ENCODE measurements at places on chromosomes 1 and 21.

DNA sequence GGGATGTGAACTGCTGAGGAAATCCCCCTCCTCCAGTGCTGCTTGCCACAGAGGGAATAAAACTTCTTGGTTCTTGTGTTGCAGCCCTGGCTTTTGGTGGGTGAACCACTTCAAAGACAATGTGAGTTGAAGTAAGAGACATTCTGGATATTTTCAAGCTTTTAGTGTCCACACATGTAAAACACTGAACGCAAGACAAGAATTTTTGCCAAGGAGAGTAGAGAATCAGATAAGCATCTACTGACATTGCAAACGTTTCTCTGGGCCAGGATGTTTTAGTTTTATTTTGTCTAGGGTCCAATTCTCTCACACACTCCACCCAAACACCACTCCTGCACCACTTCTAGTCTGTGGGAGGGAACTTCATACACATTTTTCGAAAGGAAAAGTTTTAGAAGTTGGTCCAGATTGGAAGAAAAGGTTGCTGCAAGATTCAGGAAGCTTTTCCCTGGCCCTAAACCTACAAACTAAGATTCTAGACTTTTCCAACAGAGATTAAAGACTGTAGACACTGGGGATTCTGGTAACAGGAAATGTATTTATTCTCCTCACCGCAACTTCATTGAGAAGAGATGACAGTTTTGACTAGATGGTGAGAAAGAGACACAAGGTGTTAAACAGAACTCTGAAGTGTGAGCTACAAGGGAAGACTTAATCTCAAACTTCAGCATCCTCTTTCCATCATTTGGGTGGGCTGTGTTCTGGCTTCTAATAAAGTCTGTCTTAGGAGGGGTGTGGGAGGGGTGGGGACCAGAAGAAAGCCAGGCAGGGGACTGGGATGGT is 16.1 kb downstream of the FASLG start:
- no peak for DNase-seq

GRCh38 chr1:3481836-3482375 is 27.4 kb downstream of the ARHGEF16 start:
- no peak for DNase-seq

- DNase-seq = no peak
These were observed 925 bp upstream of the ARHGEF10L start for GRCh38 chr1:17538428-17539117.

DNA sequence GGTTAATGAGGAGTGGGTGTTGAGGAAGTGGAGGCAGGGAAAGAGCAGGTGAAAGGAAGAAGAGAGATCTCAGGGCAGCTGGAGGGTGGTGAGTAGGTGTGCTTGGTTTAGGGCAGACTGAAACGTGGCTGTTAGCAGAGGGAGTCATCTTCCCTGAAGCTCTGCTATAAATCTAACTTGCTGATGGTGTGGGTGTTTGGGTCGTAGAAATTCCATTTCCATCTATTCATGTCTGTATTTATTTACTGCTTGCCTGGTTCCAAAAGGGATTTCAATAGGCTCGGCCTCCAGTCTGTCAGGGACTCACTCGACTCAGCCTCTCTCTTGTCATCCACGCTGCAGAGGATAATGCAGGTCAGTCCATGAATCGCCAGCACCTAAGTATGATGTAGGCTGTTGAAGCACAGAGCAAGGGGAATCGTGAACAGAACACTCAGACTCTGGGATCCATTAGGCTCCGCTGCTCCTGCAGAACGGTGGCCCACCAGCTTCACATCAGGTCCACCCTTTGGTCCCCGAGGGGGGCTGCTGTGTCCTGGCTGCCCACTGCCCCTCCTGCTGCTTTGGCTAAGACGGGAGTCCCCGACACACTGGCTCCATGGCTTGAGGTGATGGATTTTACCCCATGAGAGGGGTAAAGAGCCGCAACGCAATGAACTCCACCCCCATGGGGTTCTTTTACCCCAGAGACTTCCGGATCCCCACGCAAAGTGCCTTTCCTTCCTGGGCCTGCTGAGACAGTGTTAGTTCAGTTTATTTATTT is 156.2 kb downstream of the RHOU start:
- no peak for DNase-seq

- DNase-seq = peak; percentile 55
These were observed 63.4 kb upstream of the COA6 start for GRCh38 chr1:234309598-234310459.

DNA sequence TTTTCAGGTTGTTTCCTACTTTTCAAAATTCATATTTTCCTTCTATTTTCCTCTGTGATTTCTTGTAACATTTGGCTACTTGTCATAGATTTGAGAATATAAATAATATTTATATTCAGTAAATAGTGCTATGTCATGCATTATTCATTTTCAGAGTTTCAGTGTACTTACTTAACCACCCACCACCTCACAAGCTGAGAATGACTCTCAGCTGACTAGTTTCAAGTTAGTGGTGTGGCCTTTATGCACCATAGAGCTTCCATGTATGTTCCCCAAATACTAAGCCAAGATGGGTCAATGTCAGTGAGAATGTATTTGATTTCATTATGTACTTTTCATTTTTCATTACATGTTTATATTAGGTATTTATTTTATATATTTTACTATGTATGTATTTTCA is 56.9 kb upstream of the RGS1 start:
- no peak for DNase-seq

- no peak for DNase-seq
These were observed 219.4 kb downstream of the LRRC7 start for GRCh38 chr1:69787151-69787550.

GRCh38 chr1:29120367-29120766 is 3.3 kb downstream of the TMEM200B start:
- no peak for DNase-seq

DNA sequence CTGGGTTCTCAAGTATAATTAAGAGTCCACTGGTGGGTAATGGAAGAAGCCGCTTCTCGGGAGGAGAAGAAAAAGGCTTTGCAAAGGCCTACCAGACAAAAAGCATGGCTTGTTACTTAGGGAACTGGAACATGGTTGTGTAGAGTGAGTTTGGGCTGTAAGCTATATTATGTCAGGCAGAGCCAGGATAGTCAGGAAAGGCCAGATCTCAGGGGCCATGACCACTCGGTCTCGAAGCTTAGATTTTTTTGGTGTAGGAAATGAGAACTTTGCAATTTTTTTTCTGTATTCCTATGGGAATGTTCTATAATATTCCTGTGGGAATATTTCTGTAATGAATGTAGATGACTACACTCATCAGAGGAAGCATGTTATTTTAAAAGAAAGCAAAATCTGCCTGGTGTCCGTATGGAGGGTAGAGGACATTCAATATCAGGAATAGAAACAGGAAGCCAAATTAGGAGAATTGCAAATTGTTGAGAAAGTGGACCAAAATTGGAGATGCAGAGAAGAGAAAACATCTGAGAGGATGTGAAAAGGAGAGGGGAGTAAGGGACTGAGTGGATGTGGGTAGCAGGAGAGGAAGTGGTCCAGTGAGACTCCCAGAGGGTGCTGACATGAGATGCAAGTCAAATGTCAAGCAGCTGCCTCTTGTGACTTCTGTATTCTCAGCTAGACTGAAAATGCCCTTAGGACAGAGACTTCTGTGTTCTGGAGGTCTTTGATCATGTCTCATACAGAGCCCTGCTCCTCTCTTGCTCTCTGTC is 45.2 kb upstream of the HAO2 start:
- no peak for DNase-seq

DNA sequence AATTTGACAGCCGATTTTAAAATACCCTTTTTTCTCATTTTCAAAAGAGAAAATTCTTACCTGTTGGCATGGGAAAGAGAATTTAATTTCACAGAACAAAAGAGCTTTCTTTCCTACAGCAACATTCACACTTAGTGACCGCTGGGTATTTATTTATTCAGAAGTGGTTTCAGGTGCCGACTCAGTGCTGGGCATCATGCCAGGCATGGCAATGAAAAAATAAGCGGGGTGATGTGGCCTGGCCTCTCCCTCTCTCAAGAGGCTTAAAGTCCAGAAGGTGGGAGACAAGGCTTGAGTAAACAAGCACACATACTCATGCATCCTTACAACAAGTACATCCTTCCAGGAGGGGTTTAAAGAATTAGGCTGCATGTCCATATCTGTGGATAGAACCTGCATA is 4.1 kb upstream of the PCP4 start:
- no peak for DNase-seq

- DNase-seq = no peak
These were observed 38.3 kb upstream of the BCL10 start for GRCh38 chr1:85314726-85315125.

GRCh38 chr1:235391874-235392273 is 24.6 kb downstream of the TBCE start:
- no peak for DNase-seq

GRCh38 chr1:111615870-111616715 is 3.5 kb upstream of the RAP1A start:
- no peak for DNase-seq

GRCh38 chr1:159916242-159917051 is 8.9 kb downstream of the TAGLN2 start:
- DNase-seq = no peak

DNA sequence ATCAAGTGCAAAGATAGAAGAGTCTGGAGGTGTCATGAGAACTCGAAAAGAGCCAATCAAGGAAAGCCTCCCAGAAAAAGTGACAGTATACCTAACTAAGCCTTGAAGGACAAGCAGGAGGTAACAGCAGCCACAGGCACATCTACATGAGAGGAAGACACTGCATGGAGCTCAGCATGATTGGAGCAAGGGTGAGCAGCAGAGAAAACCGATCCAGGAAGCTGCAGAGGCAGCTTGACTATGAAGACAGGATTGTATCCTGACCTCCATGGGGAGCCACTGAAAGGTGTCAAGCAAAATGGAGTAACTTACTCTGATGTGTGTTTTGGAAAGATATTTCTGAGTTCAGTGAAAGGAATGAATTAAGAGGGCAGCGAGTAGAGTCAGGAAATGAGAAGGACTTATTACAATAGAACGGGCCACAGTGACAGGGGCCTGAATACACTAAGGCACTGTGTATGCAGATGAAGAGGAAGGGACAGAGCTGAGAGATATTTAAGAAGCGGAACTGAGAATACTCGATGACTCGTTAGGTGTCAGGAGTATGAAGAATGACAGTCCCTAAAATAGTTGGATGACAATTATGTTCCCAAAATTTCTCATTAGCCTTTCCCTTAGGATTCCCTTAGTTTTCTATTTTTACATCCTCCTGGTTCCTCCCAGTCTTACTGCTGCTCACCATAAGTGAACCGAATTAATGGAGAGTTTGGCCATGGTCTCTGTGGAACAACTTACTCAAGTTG is 139.3 kb upstream of the NFIA start:
- no peak for DNase-seq

DNA sequence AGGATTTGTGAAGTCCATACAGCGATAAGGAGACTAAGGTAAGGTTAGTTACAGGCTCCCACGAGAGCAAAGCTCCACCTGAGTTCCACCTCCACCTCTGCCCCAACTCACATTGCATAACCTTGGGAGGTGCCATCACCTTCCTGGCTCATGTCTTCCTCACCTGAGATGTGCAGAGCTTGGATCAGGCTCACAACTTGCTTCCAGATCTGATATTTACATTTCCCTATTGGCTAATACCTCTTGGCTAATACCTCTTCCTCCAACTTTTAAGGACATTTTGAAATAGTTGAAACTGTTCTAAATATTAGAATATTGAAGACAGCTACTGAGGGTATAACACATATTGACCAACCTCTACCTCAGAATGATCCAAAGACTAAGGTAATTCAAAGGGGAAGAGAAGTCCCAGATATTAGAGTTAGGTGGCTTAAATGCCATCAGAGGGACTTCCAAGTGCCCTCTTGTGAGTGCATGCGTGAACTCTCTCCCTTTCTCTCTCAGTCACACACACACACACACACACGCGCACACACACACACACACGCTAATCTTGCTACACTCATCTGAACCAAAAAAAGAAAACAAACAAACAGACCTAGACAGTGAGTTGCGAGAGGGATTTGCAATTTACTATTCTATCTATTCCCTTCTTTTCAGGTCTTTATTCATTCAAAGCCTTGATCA is 134.3 kb downstream of the PLPP3 start:
- no peak for DNase-seq

DNA sequence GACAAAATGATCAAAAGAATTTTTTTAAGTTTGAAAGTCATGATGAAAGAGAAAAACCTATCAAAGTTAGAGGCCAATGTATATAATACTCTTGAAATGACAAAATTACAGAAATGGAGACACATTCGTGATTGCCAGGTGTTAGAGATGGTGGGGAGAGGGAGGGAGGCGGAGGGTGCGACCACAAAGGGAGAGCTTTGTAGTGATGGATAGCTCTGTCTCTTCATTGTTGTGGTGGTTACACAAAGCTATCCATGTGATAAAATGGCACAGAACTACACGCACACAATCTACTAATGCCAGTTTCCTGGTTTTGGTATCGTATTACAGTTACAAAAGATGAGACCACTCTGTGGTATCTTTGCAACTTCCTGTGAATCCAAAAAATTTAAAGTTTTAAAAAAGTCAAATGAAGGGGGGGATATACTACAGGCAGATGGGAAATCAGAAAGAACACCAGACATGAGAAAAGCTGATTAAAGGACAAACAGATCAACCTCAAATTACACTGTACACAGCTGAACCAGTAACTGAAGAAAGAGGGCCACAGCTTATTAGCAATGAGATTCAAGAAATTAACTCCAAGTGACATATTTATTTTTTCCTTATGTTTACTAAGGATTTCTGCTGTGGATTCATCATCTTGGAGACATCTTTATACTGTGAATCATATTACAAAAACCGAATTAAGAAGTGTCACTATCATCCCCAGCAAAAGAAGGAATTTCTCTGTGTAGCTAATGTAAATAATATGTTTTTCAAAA is 199.1 kb downstream of the SLC45A1 start:
- DNase-seq = no peak

GRCh38 chr21:41923631-41924367 is 30.0 kb downstream of the C2CD2 start:
- no peak for DNase-seq

DNA sequence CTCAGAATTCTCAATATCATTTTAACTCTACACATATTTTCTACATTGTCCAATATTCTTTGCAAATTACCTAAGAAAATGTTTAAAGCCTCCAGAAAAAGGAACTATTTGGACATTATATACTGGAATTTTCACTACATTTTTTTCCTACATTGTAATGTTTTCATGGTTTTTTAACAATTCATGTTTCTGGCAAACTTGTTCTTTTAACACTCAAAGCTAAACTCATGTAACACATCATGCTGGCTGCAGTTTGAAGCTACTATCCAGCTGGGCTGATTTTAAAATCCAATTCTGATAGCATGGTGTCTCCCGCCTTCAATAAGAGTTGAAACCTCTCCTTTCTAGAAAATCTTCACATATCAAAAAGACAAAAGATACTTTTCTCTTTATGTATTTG is 52.0 kb downstream of the TGFBR3 start:
- DNase-seq = no peak

Measured in CD8-positive, alpha-beta memory T cell (primary cell).